ENCODE measurements at places on chromosomes 3 and 15.
A peak's percentile ranks its signal among the peaks of the same experiment; 100 is the strongest.

GRCh38 chr15:56469483-56469882 is 4.5 kb upstream of the MNS1 start:
- peaks cover 46% of the 10 kb centered on the region for H3K27me3 ChIP-seq

DNA sequence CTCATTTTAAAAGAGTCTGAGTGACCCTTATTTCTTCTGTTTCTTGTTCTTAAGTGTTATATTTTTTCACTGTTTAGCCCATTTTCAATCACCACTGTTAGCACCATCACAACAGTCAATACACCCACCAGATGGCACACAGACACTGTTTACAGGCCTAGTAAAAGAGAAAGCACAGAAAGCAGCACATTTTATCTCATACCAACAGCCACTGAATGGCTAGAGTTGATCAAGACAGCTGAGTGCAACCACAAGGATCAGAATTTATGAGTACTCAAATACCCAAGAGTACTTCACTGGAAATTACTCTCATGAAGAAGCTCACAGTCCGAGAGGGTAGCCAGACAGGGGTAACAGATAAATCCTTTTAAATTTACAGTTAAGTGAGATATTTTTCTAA is 127.0 kb downstream of the TFDP2 start:
- H3K27me3 ChIP-seq: no peaks in the 10 kb centered on the region
- peaks cover 7% of the 10 kb centered on the region for H3K4me1 ChIP-seq
- H3K36me3 ChIP-seq: peaks cover 10% of the 10 kb centered on the region
- H3K4me3 ChIP-seq: no peak overlapping the region
- H3K27ac ChIP-seq: no peak overlapping the region

DNA sequence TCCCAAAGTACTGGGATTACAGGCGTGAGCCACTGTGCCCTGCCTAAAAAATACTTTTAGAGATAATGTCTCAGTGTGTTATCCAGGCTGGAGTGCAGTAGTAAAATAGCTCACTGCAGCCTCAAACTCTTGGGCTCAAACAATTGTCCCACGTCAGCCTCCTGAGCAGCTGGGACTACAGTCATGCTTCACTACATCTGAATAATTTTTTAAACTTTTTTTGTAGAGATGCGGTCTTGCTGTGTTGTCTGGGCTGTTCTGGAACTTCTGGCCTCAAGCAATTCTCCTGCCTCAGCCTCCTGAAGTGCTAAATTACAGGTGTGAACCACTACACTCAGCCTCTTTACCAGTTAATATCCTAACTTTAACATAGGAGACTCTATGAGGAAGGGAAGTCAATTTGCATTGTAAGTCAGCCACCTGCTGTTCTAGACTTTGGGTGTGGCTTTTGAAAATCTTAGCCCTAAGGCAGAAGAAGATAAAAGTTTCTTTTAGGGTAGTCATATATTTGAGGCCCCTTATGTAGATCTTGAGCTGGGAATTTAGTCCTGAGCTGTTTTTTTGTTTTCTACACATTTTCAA is 78.2 kb upstream of the RASGRP1 start:
- H3K36me3 ChIP-seq: no peaks in the 10 kb centered on the region
- H3K27me3 ChIP-seq: peaks cover 52% of the 10 kb centered on the region
- H3K4me1 ChIP-seq: no peaks in the 10 kb centered on the region
- no peak overlapping the region for H3K27ac ChIP-seq
- no peak overlapping the region for H3K4me3 ChIP-seq

DNA sequence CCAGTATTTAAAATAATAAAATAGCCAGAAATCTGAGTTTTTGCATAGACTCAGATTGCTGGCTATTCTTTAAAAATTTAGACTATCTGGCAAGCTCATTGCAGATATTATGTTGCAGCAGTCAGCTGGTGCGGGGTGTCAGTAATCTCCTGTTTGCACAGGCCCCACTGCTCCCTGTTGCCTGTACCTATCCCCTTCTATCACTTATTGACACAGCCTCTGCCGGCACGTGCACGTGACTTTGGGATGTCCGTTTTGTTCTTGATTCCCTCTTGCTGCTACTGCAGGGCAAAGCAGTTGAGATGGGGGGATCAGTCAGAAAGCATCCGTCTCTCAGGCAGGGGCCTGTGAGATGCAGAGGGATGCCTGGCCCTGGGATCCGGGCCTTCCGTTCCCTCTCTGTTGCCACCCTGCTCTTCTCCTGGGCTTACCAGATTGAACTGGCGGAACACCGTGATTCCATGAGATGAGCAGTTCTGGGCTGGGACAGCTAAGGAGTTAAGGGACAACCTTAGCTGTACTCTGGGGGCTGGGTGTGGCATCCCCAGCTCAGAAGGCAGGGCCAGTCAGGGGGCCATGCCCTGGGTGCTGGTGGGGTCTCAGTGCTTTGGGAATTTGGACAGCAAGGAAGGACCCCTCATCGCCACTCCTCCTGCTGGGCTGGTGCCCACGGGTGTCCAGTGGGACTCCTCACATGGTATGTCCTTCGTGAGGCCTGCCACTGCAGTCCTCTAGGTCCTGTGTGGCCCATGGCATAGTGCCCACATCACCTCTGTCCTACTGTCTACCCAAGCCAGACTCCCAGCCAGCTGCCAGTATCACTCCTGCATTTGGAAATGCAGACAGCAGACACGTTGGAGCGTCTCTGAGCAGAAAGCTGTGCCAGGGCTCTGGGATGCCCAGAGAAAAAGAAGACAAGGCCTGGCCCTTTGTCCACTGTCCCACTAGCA is 11.8 kb downstream of the MRAS start:
- no peak for DNase-seq
- H3K36me3 ChIP-seq: no peaks in the 10 kb centered on the region
- no peak overlapping the region for H3K4me3 ChIP-seq
- no peak overlapping the region for H3K27ac ChIP-seq
- H3K27me3 ChIP-seq: no peaks in the 10 kb centered on the region

DNA sequence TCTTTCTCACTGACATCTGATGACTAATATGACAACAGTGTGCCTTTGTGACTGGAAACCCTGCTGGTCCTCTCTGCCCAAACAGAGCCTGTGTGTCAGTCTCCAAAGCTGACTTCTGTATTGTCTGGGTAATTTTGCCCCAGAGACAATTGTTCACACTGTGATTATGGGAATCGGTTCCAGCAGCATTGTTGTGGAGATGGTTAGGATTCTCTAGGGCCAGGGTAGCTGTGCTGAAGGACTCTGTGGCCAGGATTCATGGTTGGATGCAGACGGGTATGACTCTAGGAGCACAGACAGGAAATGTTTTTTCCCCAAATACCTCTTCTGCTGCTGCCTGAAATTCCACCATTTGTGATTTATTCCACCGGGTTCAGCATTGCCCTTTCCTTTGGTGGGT is 57.5 kb upstream of the ITGA11 start:
- H3K4me3 ChIP-seq: no peak overlapping the region
- H3K27ac ChIP-seq: peak overlapping the region; percentile 18
- no peaks in the 10 kb centered on the region for H3K27me3 ChIP-seq
- no peak for DNase-seq
- H3K36me3 ChIP-seq: no peaks in the 10 kb centered on the region
- peaks cover 62% of the 10 kb centered on the region for H3K4me1 ChIP-seq

GRCh38 chr15:63276342-63277037 is 915 bp upstream of the APH1B start:
- H3K36me3 ChIP-seq: peaks cover 5% of the 10 kb centered on the region
- H3K4me3 ChIP-seq: peak overlapping the region; percentile 87
- H3K27me3 ChIP-seq: no peaks in the 10 kb centered on the region
- no peak for DNase-seq
- H3K27ac ChIP-seq: peak overlapping the region; percentile 92

GRCh38 chr3:141181819-141182218 is 49.8 kb upstream of the PXYLP1 start:
- no peaks in the 10 kb centered on the region for H3K4me1 ChIP-seq
- peaks cover 23% of the 10 kb centered on the region for H3K27me3 ChIP-seq
- DNase-seq: no peak
- H3K36me3 ChIP-seq: no peaks in the 10 kb centered on the region
- H3K4me3 ChIP-seq: no peak overlapping the region

DNA sequence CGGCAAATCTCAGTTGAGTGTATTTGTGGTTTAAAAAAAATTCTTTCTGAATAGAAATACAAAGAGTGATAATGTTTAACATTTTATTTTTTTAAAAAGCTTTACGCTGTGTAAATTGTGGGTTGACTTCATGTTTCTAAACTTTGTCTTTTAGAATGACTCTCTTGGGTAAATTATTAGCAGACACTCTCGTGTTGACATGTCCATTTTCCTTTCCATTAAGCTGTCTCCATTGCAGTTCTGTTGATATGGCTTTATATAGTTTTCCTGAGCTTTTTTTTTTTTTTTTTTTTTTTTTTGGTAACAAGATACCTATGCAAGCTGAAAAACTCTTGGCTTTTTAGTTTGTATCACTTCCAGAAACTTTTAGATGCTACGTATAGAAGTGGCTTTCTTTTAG is 92.6 kb downstream of the IGF1R start:
- H3K36me3 ChIP-seq: no peaks in the 10 kb centered on the region
- peak overlapping the region; percentile 31 for H3K27ac ChIP-seq
- no peaks in the 10 kb centered on the region for H3K27me3 ChIP-seq
- no peak overlapping the region for H3K4me3 ChIP-seq

- H3K4me3 ChIP-seq: no peak overlapping the region
- no peak overlapping the region for H3K27ac ChIP-seq
- peaks cover 4% of the 10 kb centered on the region for H3K27me3 ChIP-seq
- peaks cover 4% of the 10 kb centered on the region for H3K4me1 ChIP-seq
These were observed 4.9 kb upstream of the PAK6 start for GRCh38 chr15:40233727-40234577.

DNA sequence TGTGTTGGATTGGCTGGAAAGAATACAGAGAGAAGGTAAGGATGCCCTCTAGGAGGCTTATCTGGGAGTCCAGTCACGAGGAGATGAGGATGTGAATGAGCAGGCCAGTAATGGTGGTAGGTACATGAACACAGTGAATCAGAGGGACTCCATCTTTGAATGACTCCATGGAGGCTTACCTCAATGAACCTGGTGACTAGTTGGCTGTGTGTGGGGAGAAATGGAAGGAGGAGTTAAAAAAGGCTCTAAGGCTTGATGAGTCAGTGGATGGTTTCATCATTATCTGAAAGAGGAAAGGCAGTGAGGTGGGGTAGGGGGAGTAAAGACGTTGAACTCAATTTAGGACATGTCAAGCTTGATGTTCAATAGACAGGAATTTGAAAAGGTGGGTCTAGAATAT is 61.1 kb downstream of the KCNAB1 start:
- no peak for DNase-seq
- no peaks in the 10 kb centered on the region for H3K36me3 ChIP-seq

DNA sequence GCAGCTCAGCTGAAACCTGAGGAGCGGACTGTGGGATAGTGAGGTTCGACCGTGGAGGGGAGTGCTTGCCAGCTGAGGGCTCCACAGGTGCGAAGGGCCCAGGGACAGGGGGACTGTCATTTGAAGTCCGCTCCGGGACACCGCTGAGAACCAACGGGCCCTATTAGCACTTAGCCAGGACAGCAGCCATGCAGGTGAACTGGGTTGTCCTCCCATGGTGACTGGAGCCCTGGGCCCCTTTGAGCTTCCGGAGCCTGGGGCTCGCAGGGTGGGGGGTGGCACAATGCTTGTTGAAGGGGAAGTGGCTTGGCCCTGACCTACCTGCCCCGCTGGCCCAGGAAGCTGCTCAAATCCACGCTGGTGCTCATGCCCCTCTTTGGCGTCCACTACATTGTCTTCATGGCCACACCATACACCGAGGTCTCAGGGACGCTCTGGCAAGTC is 24.7 kb downstream of the PTH1R start:
- H3K27ac ChIP-seq: no peak overlapping the region
- DNase-seq: no peak
- no peak overlapping the region for H3K4me3 ChIP-seq

DNA sequence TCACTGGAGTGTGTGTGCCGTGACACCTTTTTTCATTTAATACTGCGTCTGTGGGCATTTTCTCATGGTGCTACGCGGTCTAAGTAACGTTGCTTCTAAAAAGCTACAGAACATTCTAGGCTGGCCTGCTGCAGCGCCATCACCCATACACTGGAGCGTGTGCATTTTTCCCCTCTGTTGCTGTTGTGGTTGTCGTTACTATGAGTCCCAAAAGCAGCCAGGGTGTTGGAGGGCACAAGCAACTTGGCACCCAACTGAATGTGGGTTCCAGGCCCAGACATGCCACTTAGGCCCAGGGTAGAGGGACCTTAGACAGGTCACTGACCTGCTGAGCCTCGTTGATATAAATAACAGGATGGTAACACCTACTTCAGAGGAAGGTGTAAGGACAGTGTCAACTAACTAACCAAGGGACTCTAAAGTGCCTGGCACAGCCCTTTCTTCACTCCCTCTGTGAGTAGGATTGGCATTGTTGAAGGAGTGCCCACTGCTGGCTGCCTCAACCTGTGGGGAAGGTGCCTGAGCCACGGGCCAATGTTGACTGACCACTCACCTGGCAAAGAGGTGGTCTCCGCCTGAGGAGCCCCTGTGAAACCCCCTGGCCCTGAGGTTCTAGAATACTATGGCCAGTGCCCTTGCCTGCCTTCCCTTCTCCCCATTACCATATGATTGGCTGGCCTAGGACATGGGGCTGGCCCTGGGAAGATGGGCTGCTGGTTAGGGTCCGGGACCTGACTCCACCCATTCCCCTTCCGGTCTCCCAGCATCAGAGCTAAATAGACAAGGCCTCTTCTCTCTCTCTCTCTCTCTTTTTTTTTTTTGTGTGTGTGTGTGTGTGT is 3.5 kb downstream of the CSK start:
- H3K27me3 ChIP-seq: no peaks in the 10 kb centered on the region
- no peaks in the 10 kb centered on the region for H3K36me3 ChIP-seq
- peaks cover 73% of the 10 kb centered on the region for H3K4me1 ChIP-seq

GRCh38 chr3:195270079-195270816 is 711 bp downstream of the XXYLT1 start:
- peaks cover 20% of the 10 kb centered on the region for H3K4me1 ChIP-seq
- H3K4me3 ChIP-seq: peak overlapping the region; percentile 82
- DNase-seq: no peak
- H3K27ac ChIP-seq: peak overlapping the region; percentile 76
- no peaks in the 10 kb centered on the region for H3K27me3 ChIP-seq

DNA sequence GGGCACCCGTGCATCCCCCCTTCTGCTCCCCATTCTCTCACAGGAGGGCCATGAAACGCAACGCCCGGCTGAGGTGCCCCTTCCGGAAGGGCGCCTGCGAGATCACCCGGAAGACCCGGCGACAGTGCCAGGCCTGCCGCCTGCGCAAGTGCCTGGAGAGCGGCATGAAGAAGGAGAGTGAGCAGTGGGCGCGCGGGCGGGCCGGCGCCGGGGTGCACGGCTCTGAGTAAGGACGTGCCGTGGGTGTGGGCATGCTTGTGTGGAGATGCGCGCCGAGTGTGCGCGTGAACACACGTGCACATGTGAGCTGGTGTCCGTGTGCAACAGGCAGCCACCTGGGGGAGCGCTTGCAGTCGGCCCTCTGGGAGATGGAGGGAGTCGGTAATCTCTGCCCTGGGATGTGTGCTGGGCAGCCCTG is 28.1 kb downstream of the NR1I2 start:
- H3K27me3 ChIP-seq: no peaks in the 10 kb centered on the region
- no peaks in the 10 kb centered on the region for H3K36me3 ChIP-seq
